ENCODE measurements at places on chromosomes 2 and 18.

DNA sequence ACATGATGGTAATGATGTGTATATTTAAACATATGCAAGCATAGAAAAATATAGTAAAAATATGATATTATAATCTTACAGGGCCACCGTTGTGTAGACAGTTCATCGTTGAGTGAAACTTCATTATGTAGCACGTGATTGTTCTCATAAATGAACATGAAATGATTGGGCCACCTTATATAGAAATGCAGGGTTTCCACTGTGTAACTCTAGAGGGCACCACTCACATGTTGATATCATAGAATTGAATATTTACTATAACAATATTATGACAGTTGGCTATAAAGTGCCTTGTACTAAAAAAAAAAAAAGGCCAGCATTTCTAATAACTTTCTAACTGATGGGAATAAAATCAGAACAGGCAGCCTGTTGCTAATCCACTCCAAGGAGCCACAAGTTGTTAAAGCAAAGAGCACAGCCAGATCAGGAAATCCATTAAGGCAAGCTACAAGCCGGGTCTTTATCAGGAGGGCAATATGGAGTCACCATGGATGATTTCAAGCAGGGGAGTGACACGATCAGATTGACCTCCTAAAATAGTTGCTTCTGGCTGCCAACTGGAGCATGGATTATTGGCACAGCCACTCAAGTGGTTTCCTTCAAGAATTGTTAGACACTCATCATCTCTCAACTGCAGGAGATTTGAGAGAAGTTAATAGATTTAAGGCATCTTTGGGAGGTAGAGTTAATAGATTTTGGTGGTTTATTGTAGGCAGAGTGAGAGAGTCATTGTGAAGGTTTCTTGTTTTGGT is 16.7 kb downstream of the IL1F10 start:
- no peak for DNase-seq

- no peak for DNase-seq
Measured at GRCh38 chr2:156021146-156022040, 311.1 kb downstream of the NR4A2 start.

DNA sequence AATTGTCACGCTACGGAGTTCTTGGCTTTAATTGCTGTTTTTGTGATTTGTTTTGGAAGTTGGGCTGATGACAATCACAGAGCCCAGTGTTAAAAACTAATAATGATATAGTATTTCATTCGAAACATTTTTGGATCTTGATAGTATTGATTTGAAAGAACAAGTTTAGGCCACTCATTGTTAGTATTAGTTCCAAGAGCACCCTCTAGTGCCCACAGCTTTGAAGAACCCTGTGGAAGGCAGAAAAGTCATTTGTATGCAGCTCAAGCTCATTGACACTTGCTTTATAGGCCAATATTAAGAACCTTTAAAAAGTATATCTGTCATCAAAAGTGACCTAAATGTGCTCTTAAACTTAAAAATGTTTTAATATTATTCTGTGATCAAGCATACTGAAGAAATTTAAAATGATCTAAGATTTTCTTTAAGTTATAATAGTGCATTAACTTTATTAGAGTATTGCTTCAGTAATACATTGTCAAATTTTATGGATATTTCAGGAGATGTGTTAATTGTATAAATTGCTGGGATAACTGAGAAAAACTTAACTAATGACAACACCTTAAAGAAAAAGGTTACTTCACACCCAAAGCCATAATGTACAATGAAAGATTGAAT is 191.0 kb downstream of the GRB14 start:
- no peak for DNase-seq

DNA sequence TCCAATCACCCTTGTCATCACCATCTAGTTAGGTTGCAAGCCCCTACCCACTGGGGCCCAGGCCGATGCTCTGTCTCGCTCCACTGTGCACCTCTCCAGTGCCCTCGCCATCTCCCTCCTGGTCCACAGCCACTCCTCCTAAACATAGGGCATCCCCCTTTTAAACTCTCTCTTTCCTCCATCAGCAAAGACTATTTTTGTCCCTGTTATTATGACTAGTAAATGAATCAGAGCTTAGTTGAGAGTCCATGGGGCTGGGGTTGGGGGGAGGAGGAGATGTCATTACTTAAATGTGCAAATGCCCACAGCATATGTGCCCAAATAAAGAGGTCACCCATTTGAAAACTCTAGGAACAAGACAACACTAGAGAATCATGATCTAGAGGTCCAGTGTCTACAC is 167.4 kb downstream of the TRABD2A start:
- no peak for DNase-seq

DNA sequence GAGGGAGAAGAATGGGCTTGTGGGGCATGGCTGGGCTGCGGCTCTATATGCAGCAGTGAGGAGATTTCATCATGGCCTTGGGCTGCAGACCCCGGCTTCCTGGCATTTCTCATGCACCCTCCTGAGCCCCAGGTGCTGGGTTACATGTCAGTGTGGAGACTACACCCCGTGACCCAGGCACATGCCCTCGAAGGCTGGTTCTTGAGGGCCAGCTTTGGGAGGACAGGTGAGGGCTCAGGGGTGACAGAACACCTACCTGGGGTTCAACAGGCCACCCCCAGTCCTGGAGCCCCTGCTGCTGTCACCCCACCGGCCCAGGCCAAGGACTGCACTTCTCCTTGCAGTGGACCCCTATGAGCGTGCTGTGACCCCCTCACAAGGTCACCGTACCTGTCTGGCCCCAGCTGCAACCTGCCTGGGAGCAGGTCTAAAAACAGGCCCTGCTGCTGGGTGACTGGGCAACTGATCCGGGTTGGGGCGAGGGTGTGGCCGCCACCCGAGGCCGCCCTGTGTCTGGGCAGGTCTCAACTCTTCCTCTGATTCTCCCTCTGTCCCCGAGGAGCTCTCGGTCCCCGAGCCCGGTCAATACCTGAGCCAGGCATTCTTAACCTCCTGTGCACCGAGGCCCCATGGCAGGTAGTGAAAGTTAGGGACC is 94.8 kb upstream of the OTOS start:
- no peak for DNase-seq

DNA sequence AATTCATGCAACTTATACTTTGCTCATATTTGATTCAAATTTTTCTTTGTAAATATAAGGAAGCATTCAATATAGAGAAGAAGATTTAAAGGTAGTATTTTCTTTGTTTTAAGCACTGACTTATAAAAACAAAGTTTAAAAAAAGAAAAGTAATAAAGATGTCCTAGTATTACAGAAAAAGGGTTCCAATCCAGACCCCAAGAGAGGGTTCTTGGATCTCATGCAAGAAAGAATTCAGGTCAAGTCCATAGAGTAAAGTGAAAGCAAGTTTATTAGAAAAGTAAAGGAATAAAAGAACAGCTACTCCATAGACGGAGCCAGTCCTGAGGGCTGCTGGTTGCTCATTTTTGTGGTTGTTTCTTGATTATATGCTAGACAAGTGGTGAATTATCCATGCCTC is 267.9 kb downstream of the CTNNA2 start:
- no peak for DNase-seq

DNA sequence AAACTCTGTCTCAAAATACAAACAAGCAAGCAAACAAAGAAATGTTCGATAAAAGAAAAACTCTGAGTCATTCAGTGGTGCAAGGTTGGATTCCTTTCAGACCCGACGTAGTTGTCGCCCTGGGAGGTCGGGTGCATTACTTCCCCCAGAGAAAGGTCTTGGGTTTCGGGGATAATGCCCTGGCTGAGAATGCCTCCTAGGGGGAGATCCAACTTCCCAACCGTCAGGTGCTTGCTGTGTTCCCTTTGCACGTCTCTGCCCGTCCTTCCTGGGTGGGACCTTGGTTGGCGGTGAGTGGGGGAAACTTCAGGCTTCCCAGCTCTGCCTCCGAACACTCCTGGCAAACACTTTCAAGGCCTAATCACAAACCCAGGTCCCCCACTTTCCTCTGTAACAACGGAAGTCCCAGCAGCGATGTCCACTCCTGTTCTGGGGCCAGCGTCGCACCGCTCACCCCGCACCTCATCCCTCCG is 609 bp downstream of the TPGS2 start:
- DNase-seq = no peak

DNA sequence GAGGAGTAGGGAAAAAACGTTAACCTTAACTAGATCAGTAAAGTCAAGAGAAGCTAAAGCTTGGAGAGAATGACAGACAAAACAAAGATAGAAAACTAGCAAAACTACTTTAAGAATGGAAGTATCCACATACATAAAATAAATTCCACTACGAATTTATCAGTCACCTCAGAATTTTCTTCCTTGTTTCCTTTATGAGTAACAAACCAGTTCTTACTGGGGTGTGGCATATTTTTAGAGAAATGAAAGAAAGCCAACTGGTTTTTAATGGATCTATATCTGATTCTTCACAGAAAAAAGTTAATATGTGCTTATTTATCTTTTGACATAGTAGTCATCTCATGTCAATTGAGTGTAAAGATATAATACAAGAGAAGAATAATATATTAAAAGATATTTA is 2033.7 kb upstream of the CELF4 start:
- no peak for DNase-seq

DNA sequence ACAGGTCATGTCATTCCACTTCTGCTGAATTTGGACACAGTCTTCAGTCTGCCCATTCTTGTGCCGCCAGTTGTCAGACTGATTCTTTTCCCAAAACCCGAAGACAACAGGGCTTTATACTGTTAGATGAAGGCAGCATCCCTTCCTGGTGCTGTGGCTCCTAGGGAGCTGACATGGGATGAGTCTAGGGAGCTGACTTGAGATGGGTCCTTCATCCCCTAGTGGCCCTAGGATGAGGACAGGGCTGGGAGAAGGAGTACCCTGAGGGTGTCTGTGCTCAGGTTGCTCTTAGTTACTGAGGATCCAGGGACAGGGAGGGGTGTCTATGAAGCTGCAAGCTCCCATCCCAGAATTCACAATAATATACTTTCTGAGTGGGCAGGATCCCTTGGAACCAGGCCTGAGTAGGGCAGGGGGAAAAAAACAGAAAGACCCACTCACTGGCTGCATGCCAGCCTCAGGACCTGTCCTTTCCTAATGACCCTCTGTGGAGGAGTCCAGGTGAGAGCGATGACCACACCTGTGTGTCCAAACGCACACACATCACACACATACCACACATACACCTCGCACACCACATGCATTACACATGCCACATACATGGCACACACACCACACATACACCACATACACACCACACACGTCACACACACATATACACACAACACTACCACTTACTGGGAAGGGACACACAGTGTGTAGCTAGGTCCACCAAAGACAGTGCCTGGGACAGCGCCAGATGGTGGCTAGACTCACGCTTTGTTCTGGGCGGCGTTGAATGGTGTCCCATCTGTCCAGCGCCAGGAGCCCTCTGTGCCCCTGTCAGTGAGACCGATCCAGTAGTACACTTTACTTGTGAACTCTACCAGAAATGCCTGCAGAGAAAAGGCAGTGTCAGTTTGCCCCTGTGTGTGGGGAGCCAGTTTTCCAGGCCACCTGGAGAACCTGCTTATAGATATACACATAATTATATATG is 11.1 kb downstream of the CLEC4F start:
- no peak for DNase-seq

Data from GM06990 (cell line).